Activated CD8-positive, alpha-beta memory T cell treated with anti-CD3 and anti-CD28 coated beads, Interleukin-2, amount 50 U/mL, for 4 hours (primary cell): ENCODE measurements at places on chromosomes 5 and 9.

- DNase-seq: no peak
Observed at GRCh38 chr5:83249156-83249555, 171.8 kb downstream of the XRCC4 start.

- DNase-seq: no peak
Observed at GRCh38 chr5:171750311-171750788, 35.3 kb upstream of the SMIM23 start.

GRCh38 chr5:168377525-168377924 lies 86.1 kb downstream of the WWC1 start:
- DNase-seq: no peak

GRCh38 chr5:171747061-171747859 lies 38.4 kb upstream of the SMIM23 start:
- no peak for DNase-seq

GRCh38 chr5:30197662-30198061 lies 995.8 kb upstream of the CDH6 start:
- no peak for DNase-seq

DNA sequence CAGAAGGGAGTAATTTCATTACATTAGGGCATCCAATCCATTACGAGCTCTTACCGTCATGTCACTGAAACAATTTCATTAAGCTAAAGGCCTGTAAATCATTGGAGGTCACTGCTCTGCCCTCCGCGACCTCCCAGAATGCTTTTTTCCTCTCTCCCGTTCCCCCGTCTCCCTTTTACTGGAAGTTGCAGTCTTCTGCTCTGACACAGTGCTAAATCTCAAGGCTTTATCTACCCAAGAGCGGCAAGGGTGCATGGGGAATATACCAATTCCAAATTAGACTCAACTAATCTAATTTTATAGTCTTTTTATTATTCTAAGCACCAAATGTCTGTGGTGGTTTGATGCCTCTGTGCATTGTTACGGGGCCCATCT lies 265.7 kb upstream of the PANK3 start:
- DNase-seq: no peak

- peak; percentile 78 for DNase-seq
Observed at GRCh38 chr9:114348906-114349482, 19.3 kb downstream of the ORM2 start.

DNA sequence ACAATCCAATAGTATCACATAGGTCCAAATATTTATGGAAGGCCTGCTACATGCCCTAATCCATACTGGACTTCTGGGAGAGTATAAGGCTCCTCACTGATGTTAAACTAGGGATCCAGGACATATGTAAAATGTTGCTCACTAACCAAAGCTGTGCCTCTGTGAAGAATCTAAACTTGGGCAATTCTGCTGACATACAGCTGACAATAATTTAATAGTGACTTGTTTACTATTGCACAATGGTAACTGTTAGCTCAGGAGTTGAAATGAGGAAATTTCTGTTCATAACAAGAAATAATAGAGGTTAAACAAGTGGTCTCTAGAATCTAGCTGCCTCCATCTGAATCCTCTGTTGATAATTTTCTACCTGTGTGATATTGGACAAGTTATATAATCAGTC lies 14.9 kb upstream of the CTXN3 start:
- no peak for DNase-seq

DNA sequence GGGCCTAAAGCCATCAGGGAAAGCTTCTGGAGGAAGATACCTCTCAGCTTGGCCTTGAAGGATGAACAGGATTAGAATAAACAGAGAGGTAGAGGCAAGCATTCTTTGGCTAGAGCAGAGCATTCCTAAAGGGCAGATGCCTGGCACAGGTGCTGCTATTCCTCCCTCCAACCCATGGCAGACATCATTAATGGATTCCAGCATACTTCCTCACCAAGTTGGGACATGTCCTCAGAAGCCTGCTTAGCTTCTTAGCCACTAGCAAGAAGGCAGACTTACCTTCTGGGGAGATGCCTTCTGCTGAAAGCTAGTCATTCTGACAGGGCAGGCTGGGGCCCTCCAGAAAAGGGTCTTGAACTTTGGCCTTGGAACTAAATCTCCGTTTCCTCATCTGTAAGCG lies 122.0 kb downstream of the RGS3 start:
- no peak for DNase-seq

DNA sequence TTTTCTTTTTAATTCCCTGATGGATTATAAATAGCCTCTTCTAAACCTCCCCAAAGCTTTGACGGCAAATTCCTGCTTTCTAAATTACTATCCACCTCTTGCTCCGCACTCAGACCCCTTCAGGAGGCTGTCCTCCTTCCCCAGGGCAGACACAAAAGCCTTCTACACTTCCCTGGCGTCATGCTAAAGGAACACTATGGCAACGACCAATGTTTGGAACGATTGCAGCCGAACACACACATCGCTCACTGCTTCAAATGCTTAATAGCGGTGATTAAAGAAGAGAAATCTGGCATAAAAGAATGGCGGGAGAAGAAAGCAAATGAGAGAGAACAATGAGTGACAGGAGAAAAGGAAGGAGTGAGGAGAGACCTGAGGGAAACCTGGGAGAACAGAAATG lies 297.3 kb downstream of the MLLT3 start:
- no peak for DNase-seq

GRCh38 chr9:124359426-124359825 lies 55.8 kb downstream of the PSMB7 start:
- DNase-seq: no peak

GRCh38 chr5:31106691-31107090 lies 86.8 kb upstream of the CDH6 start:
- DNase-seq: no peak

- no peak for DNase-seq
Observed at GRCh38 chr9:105661011-105661410, 1.2 kb upstream of the TAL2 start.

GRCh38 chr5:6359555-6360322 lies 18.6 kb downstream of the MED10 start:
- no peak for DNase-seq

- DNase-seq: no peak
Observed at GRCh38 chr9:123584202-123585176, 228.5 kb downstream of the CRB2 start.

DNA sequence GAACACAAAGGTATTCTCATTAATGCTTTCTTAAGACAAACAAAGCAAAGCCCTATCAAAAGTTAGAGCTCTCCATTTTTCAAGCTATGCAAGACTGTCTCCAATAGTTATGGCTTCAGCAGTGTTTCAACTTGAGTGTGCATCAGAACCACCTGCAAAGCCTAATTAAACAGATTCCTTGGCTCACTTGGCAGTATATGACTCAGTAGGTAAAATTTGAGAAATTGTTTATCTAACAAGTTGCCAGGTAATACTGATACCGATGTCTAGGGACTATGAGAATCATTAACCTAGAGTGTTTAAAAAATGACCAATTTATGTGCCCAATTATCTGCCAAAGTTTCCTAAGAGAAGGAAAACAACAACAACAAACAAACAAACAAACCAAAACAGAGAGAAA lies 60.3 kb upstream of the PARP8 start:
- DNase-seq: no peak

DNA sequence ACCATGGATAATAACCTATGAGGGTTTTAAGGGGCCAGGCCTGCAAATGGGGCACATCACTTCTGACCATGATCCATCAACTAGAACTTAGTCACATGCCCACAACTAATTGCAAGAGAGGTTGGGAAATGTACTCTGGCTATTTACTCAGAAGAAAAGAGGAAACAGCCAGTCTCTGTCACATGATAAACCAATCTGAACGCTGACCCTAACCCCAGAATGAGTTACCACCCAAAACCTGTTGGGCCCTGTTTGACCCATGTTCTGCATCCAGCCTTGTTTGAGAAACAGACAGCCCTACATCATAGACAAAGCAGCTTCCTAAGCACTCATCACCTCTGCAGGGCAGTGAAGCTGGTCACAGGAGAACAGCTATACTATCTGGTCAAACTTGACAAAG lies 5.8 kb downstream of the MACROH2A1 start:
- no peak for DNase-seq

DNA sequence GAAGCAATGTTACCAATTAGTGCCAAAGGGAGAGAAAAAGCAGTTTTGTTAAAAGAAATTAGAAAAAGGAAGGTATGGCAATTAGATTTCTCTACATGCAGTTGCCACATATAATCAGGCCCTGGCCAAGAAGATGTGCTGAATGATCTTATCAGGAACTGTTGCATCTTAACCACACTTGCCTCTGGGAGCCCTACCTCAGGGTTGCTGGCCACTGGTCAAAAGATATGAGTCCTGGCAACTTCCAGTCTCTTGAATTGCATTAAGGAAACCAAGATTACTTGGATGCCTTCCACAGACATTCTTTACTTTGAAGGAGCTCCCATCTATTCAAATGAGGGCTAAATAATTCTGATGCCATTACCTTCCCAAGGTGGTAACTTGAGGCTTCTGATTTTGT lies 60.4 kb downstream of the TNC start:
- DNase-seq: no peak

DNA sequence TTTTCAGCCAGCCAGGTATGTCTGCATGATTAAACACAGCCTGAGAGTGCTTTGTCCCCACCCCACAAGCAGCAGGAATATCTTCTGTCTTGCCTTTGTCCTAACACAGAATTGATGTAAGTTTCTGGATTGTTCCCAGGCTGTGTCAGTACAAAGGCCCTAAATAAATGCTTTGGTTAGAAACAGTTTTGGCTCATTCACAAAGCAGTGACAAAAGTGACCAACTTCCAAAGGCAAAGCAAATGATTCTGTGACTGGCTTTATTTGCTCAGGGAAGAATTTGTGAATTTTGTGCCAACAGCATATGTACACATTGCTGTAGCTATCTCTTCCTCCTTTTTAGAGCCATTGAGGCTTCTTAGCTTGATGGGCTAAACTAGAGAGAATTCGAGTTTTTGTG lies 133.7 kb downstream of the PLPPR1 start:
- no peak for DNase-seq

DNA sequence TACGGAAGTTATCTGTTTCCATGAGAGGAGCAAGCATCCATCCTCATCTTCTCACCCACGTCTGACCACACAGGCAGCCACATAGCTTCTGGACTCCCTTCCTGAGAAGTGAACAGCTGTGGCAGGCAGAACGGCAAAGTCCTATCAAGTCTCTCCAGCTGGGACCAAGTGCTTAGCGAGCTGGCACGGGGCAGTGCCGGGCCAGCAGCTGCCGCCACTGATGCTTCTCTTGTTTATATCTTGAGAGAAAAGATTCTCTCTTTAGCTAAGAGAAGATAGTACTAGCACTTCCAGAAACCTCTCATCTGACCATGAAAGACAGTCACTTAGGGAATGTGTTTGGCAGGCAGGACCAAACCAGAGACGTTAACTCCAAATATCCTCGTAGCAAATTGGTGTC lies 37.2 kb downstream of the PLAC8L1 start:
- DNase-seq: no peak

DNA sequence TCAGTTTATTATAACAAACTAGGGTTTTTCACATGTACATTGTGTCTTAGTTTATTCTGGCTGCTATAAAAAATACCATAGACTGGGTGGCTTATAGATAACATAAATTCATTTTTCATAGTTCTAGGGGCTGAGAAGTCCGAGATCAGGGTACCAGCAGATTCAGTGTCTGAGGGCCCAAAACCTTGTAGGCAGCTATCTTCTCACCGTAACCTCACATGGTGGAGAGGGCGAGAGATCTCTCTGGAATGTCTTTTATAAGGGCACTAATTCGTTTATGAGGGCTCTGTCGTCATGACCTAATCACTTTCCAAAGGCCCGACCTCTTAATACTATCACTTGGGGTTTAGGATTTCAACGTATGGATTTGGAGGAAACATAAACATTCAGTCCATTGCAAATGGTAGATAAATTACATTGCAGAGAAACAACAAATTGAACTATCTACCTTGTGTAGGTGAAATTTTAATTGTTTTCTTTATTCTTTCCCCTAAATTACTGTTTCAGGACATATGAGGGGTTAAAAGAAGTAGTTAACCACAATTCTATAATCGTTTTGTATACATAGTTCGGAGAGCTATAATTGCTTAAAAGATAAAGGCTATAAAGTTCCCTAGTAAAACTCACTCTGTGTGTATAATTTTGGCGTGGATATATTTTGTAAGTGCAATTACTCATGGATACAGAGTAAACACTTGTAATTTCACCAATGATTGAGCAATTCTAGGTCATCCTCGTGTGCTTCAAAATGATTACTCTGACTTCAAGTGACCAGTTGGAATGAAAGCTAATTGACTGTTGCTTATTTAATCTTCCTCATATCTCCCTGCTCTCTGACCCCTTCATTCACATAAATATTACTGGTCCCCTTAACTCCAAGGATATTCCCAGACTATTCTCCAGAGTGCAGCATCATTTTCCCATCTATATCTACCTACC lies 247.5 kb upstream of the TMEM161B start:
- no peak for DNase-seq

GRCh38 chr5:177357146-177357458 lies 622 bp upstream of the RGS14 start:
- no peak for DNase-seq

DNA sequence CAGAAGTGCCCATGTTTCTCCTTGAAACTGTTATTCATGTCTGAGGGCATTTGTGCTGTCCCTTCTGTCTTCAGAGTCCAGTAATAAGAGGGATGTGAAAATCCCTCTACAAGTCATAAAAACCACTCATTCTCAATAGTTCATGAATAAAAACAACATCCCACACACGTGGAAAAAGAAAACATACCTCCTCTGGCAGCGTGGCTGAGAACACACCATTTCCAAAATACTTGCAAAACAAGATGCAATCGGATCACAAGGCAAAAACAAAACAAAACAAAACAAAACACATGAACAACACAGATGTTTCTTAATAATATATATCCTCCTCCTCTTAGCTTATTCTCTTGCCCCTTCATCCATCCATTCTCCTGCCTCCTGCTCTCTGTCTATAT lies 71.0 kb upstream of the EQTN start:
- no peak for DNase-seq

- DNase-seq: no peak
Observed at GRCh38 chr5:133882846-133883245, 85.6 kb downstream of the C5orf15 start.

- no peak for DNase-seq
Observed at GRCh38 chr9:111039231-111039906, 1.1 kb upstream of the LPAR1 start.

GRCh38 chr9:25472085-25472607 lies 206.1 kb downstream of the TUSC1 start:
- DNase-seq: no peak

DNA sequence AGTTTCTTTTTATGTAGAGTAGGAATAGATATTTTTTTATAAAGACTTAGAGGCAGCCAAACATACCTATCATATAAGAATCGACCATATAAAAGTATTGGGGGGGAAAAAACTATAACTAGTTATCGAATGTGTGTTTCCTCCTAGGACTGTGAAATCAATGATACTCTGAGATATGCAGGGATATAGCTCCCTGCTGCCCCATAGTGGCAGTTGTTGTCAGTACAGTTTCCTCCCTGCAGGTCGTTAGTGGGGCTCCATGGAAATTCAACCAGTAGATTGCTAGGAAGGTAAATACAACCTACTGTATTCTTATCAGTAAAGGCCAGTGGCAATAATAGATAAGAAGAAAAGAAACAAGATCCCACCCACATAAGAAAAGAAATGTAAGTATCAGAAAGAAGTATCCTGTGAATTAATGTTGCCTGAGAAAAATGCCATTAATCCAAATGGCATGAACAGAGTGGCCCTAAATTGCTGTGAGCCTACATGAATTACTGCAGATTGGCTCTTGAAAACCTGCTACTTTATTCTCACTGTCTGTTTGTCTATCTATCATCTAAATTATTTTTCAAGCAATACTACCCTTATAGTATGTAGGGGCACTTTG lies 136.9 kb upstream of the FBN2 start:
- no peak for DNase-seq

- DNase-seq: no peak
Observed at GRCh38 chr9:114006155-114006550, 71.9 kb downstream of the AMBP start.

GRCh38 chr9:89213396-89213880 lies 34.8 kb upstream of the SHC3 start:
- no peak for DNase-seq
